ENCODE measurements at places on chromosomes 11 and 22. TPM values are rescaled to one million over a fixed set of nuclear protein-coding genes. Genes with fewer than 3 reads are reported as not detected.

The ANO5 gene
- total RNA-seq: 0.59 TPM

- H3K4me3 ChIP-seq: no peak overlapping the region
- H3K4me1 ChIP-seq: no peaks in the 10 kb centered on the region
- no peaks in the 10 kb centered on the region for H3K36me3 ChIP-seq
- DNase-seq: no peak
- H3K27ac ChIP-seq: no peak overlapping the region
- H3K27me3 ChIP-seq: no peaks in the 10 kb centered on the region
Observed at GRCh38 chr11:62358273-62358672, 21.0 kb downstream of the ASRGL1 start.

DNA sequence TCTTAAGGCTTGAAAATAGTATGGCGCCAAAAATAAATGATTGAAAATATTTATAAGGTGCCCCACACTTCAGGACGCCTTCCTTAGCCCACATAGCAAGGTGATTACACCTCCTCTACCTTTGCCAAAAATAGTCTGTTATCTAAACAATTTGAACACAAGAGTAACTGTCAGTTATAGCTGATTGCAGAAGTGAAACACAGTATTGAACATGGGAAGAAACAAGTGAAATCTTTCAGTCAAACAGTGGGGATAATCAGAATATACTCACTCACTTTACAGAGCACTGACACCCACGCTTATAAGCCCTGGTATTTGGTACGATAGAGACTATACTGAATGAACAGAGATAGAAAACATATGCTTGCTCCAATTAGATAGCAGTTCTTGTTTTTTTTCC, 203.1 kb downstream of the RAB38 start:
- no peak for DNase-seq
- H3K27ac ChIP-seq: no peak overlapping the region
- no peaks in the 10 kb centered on the region for H3K27me3 ChIP-seq
- H3K4me1 ChIP-seq: no peaks in the 10 kb centered on the region
- H3K36me3 ChIP-seq: no peaks in the 10 kb centered on the region
- no peak overlapping the region for H3K4me3 ChIP-seq

The ANKRD13D gene
- total RNA-seq: 34.4 TPM

Measured in osteoblast (primary cell).